ENCODE measurements at places on chromosomes 12 and 14.

DNA sequence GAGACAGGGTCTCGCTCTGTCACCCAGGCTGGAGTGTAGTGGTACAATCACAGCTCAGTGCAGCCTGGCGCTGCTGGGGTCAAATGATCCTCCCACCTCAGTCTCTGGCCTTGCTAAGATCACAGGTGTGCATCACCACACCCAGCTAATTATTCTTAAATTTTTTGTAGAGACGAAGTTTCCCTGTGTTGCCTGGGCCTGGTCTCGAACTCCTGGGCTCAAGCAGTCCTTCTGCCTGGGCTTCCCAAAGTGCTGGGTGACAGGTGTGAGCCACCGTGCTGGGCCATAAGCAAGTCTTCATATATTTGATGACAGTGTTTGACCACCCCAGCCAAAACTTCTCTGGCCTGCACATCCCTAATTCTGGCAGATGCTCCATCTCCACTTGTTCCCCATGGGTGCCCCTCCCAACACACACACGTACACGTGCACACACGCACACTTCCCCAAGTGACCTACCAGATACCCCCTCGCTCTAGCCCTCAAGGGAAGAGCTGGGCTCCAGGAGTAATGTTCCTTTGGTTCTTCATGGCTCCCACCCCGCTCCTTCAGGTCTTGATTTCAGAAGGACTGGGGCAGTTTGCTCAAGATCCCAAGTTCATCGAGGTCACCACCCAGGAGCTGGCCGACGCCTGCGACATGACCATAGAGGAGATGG lies 104.3 kb upstream of the FKBP4 start:
- no peak for DNase-seq

DNA sequence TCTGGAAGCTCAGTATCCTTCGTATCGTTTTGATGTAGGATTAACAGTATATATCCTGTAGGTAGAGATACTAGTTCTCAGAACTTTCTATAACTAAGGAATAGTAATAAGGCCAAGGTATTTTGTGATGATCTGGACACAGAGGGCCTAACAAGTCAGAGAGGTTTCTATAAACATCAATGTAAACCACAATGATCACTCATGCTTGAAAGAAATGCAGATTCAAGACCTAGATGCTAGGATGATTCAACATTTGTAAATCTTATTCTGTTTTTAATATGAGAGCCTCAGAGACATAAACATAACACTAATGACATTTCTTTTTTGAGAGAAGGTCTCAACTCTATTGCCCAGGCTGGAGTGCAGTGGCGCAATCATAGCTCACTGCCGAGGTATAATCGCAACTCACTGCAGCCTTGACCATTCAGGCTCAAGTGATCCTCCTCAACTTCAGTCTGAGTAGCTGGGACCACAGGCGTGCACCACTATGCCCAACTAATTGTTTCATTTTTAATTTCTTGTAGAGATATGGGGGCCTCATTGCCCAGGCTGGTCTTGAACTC lies 16.2 kb downstream of the SUPT16H start:
- DNase-seq: no peak

GRCh38 chr12:69262264-69262974 lies 23.1 kb downstream of the CPSF6 start:
- no peak for DNase-seq

- no peak for DNase-seq
Measured at GRCh38 chr12:26822026-26822425, 11.0 kb downstream of the ITPR2 start.

All from NCI-H1436 (cell line).